ENCODE measurements at places on chromosomes 16 and 17.

GRCh38 chr16:51818342-51818944 is 667.4 kb upstream of the SALL1 start:
- DNase-seq = no peak

- no peak for DNase-seq
Measured at GRCh38 chr16:68202091-68202519, 33.8 kb downstream of the ESRP2 start.

GRCh38 chr17:78996781-78997201 is 12.8 kb downstream of the CANT1 start:
- DNase-seq = no peak

- no peak for DNase-seq
Measured at GRCh38 chr17:73371836-73372235, 60.0 kb upstream of the CDC42EP4 start.

- peak; percentile 69 for DNase-seq
Measured at GRCh38 chr17:1484676-1485422, 7.6 kb downstream of the MYO1C start.

- DNase-seq = peak; percentile 79
Measured at GRCh38 chr17:58335779-58336455, 7.3 kb upstream of the TSPOAP1 start.

DNA sequence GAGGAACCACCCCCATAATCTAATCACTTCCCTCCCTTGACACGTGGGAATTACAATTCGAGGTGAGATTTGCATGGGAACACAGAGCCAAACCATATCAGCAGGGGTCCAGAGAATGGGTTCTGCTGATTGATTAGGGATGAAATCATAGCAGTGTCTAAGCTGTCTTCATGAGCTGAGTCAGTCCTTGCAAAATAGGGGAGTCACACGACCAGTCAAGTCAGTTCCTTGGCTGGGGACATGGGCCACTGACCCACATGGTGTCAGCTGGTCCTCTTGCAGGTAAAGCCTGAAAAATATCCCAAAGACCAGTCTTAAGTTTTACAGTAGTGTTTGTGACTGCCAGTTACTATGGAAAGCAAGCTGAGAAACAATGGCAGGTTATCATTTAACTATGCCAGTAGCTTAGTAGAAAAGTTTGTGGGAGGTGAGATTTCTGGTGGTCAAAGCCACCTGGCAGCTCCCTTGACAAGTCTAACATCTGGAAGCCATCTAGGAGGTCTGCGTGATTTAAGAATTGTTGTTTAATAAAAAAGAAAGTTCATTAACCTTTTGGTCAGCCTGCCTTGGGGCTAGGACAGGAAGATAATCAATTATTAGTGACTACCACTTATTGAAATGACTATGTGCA is 15.7 kb upstream of the ATF7IP2 start:
- no peak for DNase-seq

DNA sequence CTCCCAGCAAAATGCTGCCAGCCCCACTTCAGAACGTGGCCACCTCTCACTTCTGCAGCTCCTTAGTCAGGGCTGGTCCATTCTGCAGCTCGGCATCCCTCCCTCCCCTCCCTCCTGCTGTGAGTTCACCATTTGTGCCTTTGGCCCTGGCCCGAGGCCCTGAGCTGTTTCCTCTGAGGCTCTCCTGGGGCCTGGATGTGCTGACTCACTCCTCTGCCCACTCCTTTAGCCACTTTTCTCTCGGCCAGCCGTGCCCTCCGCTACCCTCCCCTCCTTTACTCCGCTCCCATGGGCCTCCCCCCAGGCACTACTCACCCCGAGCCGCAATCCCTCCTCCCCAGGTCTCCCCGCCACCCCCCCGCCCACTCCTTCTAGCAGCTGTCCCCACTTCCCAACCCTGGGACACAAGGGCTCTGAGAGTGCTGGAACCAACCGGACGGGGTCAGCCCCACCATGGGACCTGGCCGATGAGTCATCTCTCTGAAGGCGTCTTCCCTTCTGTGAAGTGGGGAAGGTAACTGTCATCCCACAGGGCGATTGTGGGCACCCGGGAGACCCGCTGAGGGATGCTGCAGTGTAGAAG is 11.5 kb downstream of the KCNG4 start:
- DNase-seq = no peak

GRCh38 chr16:29820271-29820701 is at the start of gene MVP:
MVP (plus strand) TSS chr16:29820462; CDS start chr16:29830550, 10,088 bp downstream.
- DNase-seq = peak; percentile 76

DNA sequence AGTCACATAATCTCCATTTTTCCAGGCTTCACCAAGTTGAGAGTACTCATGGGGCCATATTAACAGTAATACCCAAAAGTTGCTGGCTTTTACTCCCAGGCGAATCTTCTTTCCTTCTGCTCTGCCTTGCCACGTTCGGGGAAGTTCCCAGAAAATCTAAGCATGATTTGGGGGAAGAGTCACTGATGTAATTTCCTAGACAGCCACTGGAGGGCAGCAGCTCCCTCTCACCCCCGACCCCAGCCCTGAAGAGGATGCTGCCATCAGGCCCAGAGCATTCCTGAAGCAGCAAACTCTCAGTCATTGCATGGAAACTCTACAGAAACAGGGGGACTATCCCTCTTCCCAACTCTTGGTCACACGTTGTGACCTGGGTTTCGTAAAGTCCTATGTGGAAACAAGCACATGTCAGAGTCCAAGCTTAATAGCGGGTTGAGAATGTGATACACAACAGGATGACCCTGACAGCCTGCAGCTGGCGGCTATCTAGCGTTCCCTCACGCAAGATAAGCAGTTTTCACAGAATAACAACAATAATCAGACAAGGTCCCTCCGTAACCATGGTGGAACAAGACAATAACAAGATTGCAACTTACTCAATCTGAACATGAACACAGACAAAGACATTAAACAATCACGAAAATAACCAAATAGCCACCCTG is 43.8 kb upstream of the DHX40 start:
- peak; percentile 46 for DNase-seq

GRCh38 chr16:71460236-71460635 is 1.8 kb downstream of the ZNF23 start:
- DNase-seq = no peak

DNA sequence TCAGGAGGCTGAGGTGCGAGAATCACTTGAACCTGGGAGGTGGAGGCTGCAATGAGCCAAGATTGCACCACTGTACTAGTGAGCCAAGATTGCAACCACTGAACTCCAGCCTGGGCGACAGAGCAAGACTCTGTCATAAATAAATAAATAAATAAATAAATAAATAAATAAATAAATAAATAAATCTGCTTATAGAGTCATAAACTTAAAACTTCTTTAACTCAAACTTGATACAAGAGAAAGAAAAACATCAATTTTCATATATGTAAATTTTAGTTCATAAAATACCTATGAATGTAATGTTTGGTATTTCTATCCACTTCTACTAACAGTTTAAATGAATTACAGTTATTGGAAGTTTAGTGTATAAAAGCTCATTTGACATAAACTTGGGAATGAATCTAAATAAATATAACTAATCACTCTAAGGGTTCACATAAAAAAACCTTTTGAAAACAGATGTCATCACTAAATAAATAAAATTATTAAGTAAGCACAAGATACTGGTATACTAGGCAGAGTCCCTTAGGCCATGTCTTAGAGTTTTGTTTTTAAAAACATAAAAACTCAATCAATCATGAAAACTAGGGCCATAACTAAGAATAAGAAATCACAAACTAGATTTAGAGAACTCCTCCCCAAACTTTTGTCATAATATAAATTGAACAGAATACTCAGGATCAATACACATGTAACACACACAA is 54.1 kb downstream of the SMURF2 start:
- DNase-seq = no peak

GRCh38 chr17:42484304-42484703 is 25.6 kb downstream of the ATP6V0A1 start:
- peak; percentile 90 for DNase-seq

DNA sequence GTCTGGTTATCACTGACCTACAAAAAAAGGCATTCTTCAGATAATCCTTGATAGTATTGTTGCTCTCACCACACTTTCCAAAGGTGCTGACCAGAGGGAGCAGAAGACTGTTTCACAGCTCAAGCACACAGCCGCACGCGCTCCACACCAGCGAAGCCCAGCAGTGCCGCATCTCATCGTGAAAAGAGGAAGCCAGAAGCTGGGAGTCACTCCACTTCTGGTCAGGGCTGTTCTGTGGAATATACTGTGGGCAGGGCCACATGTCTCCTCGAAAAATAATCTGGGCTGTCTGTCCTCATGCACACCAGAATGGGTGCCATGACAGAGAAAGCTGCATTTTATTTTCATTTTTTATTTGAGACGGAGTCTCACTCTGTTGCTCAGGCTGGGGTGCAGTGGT is 7.3 kb upstream of the PRSS36 start:
- no peak for DNase-seq

DNA sequence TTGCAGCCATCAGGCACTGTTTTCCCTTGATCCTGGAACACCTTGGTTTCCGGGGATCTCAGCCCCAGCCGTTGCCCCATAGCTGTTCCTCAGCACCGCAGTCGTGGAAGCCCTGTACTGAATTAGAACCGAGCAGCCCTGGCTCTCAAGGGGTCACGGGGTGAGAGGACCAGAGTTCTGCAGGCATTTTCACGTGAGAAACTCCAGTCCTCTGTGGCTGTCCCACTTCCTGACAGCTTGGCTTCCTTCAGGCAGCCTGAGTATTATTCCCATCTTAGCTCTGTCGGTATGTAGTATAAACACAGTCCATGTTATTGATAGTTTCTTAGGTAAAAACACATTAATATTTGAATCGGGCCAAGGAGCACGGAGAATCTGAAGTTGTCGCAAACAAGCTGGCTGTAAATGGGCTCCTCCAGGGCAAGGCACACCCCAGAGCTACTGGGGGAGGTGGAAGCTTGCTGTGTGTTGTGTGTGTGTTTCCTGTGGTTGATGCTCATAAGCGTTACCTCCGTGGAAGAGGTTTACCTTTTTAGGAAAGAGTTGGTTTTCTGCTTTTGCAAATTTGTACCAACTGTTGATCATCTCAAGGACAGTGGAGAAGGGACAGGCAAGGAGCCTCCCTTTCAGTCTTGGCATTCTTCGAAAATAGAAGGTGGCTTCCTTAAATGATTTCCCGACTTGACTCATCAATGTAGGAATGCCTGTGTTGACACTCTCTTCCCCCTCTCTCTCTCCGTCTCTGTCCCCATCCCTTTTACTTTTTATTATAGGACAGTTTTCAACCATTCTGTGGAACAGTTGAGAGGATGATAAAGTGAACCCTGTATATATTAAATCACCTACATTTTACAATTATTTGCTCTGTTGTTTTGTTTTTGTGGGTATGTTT is 208.9 kb upstream of the CHMP6 start:
- DNase-seq = peak; percentile 69
